CD4-positive, CD25-positive, alpha-beta regulatory T cell (primary cell): ENCODE measurements at places on chromosomes 16 and 17. TPM values are rescaled to one million over a fixed set of nuclear protein-coding genes. Genes with fewer than 3 reads are reported as not detected.

The TBC1D3L gene
- 16.0 TPM for total RNA-seq

DNA sequence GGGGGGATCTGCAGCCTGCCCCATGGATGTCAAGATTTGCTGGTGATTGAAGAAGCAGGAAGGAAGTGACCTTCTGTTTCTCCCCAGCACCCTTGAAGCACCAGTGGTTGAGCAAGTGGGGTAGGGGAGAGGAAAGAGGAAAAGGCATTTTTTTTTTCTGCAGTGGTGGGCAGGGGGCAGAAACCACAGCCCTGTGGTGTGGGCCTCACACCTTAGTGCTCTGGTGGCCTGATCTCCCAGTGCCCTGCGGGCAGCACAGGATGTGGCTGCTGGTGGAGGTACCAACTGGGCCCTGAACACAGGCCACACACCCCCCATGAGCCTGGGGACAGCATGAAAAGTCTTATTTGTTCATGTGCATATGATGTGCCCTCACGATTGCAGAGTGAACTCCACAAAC is 7.1 kb downstream of the ITGAD start:
- no peak for DNase-seq

- peak; percentile 41 for DNase-seq
Observed at GRCh38 chr17:49434821-49435670, 20.4 kb upstream of the PHB1 start.

DNA sequence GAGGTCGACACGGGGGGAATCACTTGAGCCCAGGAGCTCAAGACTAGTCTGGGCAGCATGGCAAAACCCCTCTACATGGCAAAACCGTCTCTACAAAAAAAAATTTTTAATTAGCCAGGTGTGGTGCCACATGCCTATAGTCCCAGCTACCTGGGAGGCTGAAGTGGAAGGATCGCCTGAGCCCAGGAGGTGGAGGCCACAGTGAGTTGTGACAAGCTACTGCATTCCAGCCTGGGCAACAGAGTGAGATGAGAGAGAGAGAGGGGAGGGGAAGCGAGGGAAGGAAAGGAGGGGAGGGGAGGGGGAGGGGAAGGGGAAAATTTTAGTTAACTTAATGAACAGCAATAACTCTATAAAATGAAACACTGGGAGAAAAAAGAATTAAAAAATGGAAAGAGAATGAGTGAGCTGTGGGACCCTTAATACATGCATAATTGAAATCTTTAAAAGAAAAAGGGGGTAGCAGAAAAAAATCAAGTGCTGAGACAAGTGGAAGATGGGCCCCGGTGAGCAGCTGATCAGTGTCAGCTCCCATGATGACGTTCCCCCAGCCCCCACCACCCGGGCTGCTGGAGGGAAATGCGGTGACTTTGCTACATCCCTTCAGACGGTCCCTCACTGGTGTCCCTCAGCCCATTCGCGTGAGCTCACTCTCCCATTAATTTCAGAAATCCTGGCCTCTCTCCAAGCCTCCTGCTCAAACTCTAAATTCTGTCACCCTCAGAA is 2.7 kb downstream of the ASGR2 start:
- no peak for DNase-seq

DNA sequence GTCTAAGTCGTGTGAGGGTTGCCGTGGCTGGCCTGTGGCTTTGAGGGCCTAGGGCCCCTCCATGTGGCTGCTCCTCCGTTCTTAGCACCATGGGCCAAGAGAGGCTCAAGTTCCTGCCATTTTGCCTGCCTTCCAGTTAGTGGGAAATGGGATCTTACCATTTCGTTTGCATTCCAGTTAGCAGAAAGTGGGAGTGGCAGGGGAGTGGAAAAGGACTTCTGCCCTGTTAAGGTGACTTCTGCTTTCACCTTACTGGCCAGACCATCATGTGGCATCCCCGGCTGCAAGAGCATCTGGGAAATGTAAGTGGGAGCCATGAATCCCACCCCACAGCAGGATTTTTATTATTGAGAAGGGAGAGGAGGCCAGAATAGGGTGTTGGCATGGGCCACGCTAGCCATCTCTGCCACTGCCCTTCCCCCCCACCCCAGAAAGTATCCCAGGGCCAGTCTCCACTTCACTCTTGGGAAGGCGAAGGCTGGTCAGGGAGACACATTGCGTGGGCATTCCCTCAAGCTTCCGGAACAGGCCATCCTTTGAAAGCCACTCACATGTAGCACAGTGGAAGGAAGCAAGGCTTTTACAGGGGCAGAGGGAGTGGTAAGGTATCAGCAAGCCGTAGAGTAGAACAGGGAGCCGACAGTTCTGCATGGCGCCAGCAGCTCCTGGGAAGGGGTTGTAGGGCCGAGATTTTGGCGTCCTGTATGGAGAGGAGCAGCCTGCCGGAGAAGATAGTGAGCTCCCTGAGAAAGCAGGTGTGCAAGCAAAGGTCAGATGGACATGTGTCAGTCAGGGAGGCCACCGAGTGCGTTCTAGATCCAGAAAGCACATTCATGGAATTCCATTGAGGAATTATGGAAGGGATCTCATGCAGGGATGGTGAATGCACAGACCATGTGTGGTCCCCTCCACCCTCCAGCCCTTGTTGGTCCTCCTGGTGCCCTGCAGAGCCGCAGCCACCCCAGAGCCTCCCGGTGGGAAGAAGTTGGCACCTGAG is 33.4 kb downstream of the CMIP start:
- no peak for DNase-seq

DNA sequence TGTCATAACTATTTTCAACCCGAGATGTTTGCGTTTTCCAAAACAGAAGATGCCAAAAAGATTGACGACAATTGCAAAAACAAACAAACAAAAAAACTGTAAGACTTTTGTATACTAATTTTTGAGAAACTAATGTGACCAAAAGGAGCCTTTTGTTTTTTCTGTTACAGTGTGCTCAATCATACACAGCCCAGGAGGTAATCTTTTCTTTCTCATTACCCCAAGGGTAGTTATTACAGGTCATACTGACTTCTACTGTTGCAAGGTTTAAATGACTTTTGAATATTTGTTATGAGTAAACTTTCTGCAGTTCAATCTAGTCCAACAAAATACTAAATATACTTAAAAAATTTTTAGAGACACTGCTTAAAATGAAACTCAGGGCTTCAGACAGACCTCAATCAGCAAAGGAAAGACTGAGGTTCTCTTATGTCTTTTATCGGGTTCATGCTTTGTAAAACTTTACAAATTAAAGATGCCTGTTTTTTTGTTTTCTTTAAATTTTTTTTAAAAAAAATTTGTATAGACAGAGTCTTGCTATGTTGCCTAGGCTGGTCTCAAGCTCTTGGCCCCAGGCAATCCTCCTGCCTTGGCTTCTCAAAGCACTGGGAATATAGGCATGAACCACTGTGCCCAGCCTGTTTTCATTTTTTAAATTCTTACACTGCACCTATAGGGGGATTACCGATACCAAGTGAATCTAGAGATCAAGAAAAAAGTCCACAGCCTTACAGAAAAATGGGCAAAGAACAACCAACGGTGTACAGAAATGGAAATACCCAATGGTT is 47.6 kb downstream of the SPOP start:
- no peak for DNase-seq

- no peak for DNase-seq
Observed at GRCh38 chr16:76343769-76344168, 66.6 kb downstream of the CNTNAP4 start.

GRCh38 chr17:17836818-17837379 is at the start of gene SREBF1:
TSS of gene SREBF1 (minus strand) at chr17:17836986. CDS start at chr17:17836817, 169 bp downstream.
- peak; percentile 51 for DNase-seq

DNA sequence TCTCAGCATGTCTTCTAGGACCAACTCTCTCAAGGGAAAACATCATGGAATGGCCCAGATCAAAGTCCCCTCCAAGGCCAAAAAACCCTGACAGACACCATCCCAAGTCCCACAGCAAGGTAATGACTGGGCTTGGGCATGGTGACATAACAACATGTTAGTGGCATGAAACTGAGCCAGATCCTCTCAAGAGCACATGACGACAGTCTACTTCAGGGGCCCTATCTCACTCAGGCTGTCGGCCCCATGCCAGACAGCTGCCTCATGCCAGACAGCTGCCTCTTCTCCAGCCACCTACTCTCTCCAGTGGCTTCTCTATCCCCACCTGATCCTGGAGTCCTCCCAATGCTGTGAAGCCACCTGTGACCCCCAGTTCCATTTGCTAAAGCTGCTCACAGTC is 18.4 kb downstream of the HSD11B2 start:
- DNase-seq: no peak
